ENCODE measurements at places on chromosomes 16 and 17. TPM values are rescaled to one million over a fixed set of nuclear protein-coding genes. Genes with fewer than 3 reads are reported as not detected.

Gene TEPSIN
- total RNA-seq = 113 TPM

- H3K36me3 ChIP-seq = no peaks in the 10 kb centered on the region
- H3K27ac ChIP-seq = no peak overlapping the region
- DNase-seq = no peak
- H3K4me3 ChIP-seq = no peak overlapping the region
- H3K27me3 ChIP-seq = no peaks in the 10 kb centered on the region
Observed at GRCh38 chr17:57499648-57500049, 243.3 kb downstream of the MSI2 start.

- H3K36me3 ChIP-seq = no peaks in the 10 kb centered on the region
- H3K27me3 ChIP-seq = no peaks in the 10 kb centered on the region
- no peaks in the 10 kb centered on the region for H3K4me1 ChIP-seq
- H3K4me3 ChIP-seq = no peak overlapping the region
- no peak for DNase-seq
Observed at GRCh38 chr16:12311309-12311708, 334.8 kb downstream of the SNX29 start.

DNA sequence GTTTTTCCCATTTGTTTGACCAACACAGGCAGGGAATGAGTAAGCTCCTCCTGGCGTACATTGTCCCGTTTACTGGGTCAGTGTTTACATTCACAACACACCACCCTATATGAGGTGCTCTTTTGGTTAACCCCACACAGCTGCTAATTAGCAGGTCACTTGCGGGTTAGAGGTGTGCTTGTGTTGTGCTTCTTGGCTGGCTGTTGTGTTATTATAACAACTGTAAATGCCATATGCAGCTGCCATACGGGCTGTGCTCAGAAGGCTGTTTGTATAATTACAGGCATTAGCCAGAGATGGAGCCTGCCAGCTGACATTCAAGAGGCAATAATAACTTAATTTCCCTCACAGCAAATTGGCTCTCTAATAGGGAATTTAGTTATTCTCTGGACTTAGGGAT, 205.1 kb upstream of the ELAC2 start:
- no peaks in the 10 kb centered on the region for H3K4me1 ChIP-seq
- no peaks in the 10 kb centered on the region for H3K36me3 ChIP-seq
- no peaks in the 10 kb centered on the region for H3K27me3 ChIP-seq
- no peak for DNase-seq

GRCh38 chr17:81402981-81403467, 7.8 kb downstream of the BAHCC1 start:
- peaks cover 23% of the 10 kb centered on the region for H3K4me1 ChIP-seq
- no peaks in the 10 kb centered on the region for H3K36me3 ChIP-seq
- H3K27ac ChIP-seq = no peak overlapping the region
- H3K4me3 ChIP-seq = no peak overlapping the region
- no peak for DNase-seq

GRCh38 chr17:19398301-19399181, 11.6 kb upstream of the MFAP4 start:
- no peak for DNase-seq
- H3K27me3 ChIP-seq = no peaks in the 10 kb centered on the region
- no peaks in the 10 kb centered on the region for H3K36me3 ChIP-seq
- H3K4me1 ChIP-seq = no peaks in the 10 kb centered on the region
